ENCODE measurements at places on chromosomes 3 and 15.
A peak's percentile ranks its signal among the peaks of the same experiment; 100 is the strongest.

GRCh38 chr3:110413807-110414748 is 657.5 kb upstream of the NECTIN3 start:
- peak; percentile 80 for DNase-seq

DNA sequence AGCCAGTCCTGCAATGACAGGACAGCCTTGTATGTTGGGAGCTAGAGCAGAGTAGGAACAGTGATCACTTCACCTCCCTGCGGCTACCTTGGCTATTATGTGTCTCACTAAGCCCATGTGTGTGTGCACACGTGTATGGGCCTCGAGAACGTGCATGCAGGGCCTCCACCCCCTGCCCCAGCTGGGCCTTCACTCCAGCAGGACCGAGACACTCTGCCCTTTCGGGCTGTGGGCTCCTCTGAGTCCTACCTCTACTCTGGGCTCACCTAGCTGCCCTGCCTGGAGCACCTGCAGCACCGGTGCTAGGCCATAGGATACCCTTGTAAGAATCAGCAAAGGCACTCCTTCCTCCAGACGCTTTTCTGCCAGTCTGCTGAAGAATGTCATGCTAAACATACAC is 77.5 kb downstream of the LINGO1 start:
- DNase-seq, result no peak

- no peak for DNase-seq
These were observed 53.9 kb downstream of the NIPA2 start for GRCh38 chr15:22892333-22892732.

- DNase-seq, result no peak
These were observed 7.8 kb downstream of the CSK start for GRCh38 chr15:74789741-74790079.

- DNase-seq, result no peak
These were observed 445.3 kb downstream of the OTOL1 start for GRCh38 chr3:161941891-161942290.

- peak; percentile 63 for DNase-seq
These were observed 14.5 kb downstream of the EMC4 start for GRCh38 chr15:34239151-34239808.

- DNase-seq, result peak; percentile 44
These were observed 12.5 kb upstream of the MORF4L1 start for GRCh38 chr15:78859971-78860719.

DNA sequence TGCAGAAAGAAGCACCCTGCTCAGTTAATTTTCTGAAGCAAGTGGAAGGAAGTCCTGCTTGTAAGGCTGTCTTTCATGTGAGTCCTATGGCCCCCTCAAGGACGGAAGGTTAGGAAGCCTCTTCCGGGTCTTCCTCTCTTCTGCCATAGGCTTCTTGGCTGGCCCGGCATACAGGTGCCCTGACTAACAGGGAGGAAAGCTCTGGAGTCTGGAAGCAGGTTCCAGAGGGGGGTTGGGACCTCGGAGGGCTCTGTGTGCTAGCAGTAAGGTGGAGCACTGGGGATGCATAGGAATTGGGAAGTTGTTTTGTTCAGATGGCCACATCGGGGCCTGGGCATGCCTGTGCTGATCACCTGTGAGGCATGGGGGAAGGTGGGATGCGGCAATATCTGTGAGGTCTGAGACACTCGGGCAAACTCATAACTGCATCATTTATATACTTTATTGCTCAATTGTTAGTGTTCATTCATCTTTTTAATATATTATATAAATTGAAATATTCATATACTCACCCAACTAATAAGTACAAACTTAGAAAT is 49.6 kb downstream of the TRAK1 start:
- DNase-seq, result no peak

GRCh38 chr3:148584438-148584837 is 113.3 kb upstream of the AGTR1 start:
- no peak for DNase-seq

DNA sequence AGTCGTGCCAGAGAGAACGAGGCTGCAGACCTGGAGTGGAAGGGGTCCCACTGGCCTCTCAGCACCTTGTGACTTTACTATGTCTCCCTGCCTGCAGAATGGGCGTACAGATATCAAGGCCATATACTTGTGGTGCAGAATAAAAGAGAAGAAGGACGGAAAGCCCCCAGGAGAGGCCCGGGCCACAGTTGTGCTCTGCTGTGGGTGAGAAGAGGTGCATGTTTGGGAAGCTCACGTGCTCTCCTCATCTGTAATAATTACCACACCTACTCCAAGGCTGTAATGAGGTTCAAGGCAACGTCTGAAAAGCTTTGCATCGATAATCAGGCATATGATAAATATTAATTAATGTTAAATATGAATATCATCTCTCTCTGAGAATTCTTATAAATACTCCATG is 58.0 kb downstream of the MGLL start:
- no peak for DNase-seq

- no peak for DNase-seq
These were observed 195.6 kb downstream of the UBE3A start for GRCh38 chr15:25242957-25243799.

GRCh38 chr3:106263011-106263410 is 394.2 kb upstream of the CBLB start:
- no peak for DNase-seq

DNA sequence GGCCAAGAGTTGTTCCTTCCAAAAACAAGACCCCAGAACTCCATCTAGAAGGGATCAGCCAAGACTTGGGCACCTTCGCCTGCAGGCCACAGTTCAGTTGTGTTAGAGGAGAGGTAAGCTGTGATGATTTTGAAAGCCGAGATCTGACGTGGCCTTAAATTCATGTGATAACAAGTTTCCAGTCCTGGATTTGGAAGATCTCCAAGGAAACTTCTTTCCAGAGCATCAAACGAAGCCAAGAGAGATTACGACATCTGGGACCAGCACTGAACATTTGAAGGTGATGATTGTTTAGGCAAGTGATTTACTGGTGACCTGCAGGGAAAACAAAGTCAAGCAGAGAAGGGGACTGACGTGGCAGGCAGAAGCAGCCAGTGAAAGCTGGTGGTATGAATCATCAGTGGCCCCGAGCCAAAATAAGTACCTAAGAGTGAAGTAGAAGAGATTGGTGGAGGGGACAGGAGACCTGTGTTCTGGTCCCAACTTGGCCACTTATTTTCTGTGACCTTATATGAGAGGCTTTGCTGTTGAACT is 339.0 kb upstream of the PROK2 start:
- DNase-seq, result peak; percentile 50

DNA sequence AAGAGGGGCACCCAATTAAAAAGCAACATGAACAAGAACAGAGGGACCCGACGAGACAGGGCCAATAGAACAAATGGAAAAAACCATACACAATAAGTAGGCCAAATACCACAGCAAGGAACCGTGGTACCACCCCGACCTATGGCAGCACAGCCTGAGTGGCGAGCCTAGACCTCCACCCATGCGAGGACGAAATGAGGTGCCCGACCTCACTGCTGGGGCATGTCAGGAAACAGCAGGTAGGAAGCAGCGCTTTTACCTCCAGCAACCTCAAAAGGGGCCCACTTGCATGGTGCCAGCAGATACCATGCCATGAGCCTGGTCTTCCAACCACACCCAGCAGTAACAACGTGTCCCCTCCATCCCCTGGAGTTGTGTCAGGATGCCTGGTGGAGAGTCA is 77.9 kb downstream of the PCSK6 start:
- no peak for DNase-seq

DNA sequence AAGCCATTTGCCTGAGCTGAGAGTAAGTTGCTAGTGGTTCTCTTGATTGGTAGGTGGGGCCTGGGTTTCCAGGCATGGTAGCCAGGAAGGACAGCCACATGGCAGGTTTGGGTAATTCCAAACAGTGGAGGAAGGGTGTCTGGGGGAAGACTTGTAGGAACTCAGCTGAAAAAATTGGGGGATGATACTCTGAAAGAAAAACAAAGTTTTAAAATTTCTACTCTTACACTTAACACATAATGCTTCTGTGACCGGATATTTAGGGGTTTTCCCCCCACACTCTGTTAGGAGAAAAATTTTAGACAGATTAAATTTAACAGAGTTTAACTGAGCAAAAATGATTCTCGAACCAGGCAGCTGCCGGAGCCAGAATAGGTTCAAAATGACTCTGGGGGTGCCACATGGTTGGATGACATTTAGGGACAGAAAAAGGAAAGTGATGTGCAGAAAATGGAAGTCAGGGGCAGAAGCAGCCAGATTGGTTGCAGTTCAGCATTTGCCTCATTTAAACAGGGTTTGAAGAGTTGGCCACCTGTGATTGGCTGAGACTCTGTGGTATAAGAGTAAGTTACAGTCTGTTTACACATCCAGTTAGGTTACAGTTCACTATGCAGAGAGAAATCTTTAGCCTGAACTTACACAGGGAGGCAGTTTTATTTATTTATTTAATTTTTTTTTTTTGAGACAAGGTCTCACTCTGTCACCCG is 8.1 kb downstream of the B2M start:
- no peak for DNase-seq

GRCh38 chr3:90032980-90033641 is 925.7 kb downstream of the EPHA3 start:
- no peak for DNase-seq

DNA sequence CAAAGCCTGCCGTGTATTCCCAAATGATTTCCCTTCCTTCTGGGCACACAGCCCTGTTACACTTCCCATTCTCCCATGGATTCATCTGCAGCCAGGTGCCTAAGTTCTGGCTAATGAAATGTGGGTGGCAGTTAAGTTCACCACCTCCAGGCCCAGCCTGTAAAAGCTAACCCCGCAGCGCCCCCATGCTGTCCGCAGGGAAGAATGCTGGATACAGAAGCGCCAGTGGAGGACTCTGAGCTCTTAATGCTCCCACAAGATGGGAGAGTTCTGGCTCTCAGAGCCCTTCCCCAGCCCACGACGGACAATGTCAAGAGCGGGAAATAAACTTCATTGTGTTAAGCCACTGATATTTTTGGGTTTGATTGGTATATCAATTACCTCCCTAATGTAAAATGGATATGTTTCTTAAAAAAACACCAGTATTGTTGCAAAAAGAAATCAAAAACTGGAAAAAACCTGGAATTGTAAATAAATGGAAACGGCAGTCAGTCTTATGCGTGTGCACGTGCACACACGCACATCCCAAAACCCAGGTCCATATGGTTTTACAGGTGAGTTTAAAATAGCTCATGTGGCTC is 37.7 kb upstream of the FGD5 start:
- DNase-seq, result no peak

DNA sequence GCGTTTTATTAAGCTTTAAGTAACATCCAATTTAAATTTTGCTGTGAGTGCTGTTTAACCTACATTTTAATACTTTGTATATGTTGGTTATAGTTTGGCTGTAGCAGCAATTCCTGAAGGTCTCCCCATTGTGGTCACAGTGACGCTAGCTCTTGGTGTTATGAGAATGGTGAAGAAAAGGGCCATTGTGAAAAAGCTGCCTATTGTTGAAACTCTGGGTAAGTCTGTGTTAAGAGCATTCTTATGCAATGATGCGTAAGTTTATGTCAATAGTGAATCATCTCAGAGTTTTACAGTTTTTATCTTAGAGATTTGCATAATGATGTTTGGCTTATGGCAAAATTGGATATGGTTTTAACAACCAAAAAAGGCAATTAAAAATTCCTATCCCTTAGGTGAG is 62.7 kb downstream of the ASTE1 start:
- peak; percentile 2 for DNase-seq

DNA sequence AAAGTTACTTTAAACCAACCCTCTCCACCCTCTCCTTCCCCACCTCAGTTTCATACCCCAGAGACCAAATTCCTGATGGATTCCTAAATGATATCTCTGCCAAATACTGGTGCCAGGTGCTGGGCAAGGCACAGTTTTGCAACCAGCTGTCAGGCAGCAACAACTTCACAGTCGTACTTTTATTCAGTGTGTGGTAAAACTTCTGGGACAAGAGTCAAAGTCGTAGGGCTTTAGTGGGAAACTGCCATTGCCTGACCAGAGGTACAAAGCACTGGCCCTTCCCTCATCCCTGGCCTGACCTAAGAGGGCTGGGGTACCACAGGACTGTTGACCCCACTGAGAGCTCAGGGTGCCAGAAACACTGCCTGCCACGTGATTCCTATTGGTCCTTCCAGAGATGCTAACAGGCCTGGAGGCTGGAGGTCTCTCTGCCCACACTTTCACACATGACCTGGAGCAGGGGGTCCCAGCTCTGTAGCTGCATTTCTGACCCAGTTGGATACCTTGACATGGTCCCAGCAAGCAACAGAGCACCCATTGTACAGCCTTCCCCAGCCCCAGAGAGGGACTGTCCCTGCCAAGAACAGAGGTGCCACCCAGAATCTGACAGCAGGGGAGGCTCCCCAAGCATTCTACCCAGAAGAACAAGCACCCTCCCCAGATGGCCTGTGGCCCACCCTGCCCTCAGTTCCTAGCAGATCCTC is 59.9 kb downstream of the LIPC start:
- no peak for DNase-seq

GRCh38 chr3:20186600-20187004 is 596 bp upstream of the SGO1 start:
- DNase-seq, result no peak

- no peak for DNase-seq
These were observed 208.5 kb downstream of the EPHA3 start for GRCh38 chr3:89315750-89316470.

DNA sequence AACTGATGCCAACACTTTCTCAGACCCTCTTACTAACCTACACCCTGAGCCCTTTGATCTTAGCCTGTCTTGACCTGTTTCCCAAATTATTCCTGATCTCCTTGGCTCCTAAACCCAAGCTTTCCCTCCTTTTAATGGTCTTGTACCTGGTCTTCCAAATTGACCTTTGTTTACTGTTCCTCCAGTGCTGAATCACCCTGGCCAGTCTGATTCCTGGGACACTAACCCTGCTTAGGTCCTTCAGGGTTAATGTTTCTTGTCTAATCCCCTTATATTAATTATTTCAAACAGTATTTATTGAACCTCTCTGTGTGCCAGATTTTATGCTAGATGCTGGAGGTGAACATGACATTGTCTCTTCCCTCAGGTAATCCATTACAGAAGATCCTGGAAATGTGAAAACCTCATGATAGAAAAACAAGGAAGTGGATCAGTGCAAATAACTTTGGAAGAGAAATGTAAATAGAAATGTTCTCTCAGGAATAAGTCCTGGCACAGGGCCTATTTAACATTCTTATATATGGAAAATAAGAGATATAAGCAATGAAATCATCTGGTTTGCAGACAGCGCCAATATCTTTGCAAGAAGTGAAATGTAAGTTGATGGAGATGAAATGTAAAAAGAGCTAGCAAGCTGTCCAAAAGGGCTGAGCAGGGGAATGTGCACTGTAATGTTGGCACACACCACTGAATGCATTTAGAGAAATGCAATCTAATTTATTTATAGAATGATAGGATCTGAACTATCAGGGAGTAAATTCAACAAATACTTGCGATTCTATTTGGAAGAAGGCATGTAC is 20.7 kb downstream of the HGD start:
- DNase-seq, result no peak

GRCh38 chr3:68809596-68809995 is 122.8 kb downstream of the TAFA4 start:
- DNase-seq, result no peak

- no peak for DNase-seq
These were observed 124.7 kb downstream of the EPHA3 start for GRCh38 chr3:89232155-89232554.
